IPS DF 6.9 (cell line): ENCODE measurements at places on chromosomes 12 and 14.

GRCh38 chr14:54866588-54866987 lies 36.0 kb downstream of the GCH1 start:
- no peak for DNase-seq

DNA sequence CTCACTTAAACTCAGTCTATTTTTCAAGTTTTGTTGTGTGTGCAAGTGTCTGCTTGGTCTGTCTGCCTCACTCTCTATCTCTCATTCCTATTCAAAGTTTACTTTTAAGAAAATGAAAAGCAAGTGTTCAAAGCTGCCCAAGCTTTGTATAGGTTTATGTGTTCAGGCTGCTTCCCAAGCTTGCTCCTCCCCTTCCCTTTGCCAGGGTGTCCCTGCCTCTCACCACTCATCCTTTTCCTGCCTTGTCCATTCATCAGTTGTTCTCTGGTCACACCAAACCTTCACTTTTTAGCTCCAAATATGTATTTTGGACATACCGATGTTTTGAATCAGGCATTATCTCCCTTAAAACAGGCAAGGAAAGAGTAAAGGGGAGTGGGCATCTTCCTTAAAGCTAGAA lies 41.3 kb downstream of the STK38L start:
- DNase-seq = no peak

GRCh38 chr14:104968541-104969401 lies 9.4 kb downstream of the AHNAK2 start:
- DNase-seq = no peak

DNA sequence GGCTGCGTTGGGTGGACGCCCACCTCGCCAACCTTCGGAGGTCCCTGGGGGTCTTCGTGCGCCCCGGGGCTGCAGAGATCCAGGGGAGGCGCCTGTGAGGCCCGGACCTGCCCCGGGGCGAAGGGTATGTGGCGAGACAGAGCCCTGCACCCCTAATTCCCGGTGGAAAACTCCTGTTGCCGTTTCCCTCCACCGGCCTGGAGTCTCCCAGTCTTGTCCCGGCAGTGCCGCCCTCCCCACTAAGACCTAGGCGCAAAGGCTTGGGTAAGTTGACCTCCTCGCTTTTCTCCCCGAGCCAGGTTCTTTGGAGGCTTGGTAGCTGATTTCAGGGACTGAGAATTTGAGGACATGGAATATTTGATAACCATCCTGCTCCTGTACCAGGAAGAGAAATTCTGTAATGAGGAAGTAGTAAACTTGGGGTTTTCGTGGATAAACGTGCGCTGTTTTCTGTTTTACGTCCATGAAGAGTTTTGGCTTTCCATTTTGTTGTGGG lies 530 bp downstream of the APAF1 start:
- peak; percentile 4 for DNase-seq

- DNase-seq = no peak
Observed at GRCh38 chr14:37746140-37746832, 150.9 kb downstream of the TTC6 start.

DNA sequence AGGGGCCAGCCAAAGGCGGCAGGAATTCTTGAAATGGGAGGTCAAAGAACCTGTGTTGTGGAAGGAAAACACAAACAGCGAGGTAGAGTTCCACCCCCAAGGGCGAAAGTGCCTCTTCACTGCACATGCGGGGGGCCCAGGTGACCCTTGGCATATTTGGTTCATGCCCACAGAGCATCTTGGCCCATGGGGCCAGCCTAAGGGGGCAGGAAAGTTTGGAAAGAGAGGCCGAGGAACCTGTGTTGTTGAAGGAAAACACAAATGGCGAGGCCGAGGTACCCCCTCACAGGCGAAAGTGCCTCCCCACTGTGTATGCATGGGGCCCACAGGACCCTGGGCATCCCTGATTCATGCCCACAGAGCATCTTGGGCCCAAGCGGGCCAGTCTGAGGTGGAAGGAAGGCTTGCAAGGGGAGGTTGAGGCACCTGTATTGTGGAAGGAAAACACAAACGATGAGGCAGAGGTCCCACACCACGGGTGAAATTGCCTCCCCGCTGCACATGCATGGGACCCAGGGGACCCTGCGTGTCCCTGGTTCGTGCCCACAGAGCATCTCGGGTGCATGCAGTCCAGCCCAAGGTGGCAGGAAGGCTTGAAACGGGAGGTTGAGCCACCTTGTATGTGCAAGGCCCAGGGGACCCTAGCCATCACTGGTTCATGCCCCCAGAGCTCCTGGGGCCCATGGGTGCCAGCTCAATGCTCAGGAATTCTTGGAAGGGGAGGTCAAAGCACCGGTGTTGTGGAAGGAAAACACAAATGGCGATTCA lies 384.1 kb downstream of the ALG10 start:
- no peak for DNase-seq

- DNase-seq = no peak
Observed at GRCh38 chr12:113449839-113450238, 21.8 kb downstream of the LHX5 start.

DNA sequence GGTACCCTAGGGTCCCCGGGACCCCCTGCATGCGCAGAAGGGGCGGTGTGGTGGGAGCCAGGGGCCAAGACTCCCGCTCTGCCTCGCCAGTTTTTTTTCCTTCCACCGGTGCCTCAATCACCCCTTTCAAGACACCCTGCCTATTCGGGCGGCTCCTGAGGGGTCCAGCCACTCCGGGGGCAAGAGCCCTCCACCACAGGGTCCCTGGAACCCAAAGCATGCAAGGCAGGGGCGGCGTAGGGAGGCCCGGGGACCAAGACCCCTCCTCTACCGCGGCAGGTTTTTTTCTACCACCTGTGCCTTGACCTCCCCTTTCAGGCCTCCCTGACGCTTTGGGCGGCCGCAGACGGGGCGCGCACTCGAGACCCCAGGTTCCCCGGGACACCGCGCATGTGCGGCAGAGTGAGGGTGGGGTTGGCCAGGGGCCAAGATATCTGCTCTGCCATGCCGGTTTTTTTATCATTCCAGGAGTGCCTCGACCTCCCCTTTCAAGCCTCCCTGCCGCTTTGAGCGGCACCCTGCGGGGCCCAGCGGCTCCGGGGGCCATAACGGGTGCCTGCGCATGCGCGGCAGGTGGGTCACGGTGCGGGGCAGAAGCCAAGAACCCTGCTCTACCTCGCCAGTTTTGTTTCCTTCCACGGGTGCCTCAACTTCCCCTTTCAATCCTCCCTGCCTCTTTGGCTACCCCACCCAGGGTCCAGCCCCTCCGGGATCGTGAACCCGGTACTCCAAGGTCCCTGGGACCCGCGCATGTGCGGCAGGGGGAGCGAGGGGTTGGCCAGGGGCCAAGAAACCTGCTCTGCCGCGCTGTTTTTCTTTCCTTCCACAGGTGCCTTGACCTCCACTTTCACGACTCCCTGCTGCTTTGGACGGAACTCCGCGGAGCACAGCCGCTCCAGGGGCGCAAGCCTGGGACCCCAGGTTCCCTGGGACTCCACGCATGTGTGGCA lies 328.1 kb downstream of the ALG10 start:
- DNase-seq = no peak

DNA sequence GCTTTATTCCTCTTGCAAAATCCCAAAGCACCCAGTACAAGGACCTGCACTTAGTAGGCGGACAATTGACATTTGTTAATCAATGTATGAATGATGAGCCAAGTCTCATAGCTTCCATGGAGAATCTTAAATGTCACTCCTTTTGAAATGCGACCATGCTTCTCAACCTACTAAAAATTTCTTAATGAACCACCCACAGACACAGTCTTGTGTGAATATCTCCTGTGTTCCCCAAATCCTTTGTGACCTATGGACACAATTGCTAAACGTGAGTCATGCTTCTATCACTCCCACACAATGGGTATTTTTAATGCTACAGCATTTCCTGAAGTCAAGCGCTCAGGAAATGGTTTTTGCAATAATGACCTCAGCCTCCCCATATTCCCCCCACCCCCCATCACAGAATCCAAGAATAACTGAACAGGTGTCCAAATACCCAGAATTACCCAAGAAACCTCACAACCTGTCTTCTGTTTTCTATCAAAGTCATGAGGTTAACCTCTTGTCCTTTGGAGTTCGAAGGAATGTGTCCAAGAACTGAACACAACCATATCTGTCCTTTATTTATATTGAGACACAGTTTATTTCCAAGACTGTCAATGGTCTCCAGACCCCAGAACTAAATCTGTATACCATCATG lies 163.6 kb upstream of the PLEKHG7 start:
- no peak for DNase-seq

DNA sequence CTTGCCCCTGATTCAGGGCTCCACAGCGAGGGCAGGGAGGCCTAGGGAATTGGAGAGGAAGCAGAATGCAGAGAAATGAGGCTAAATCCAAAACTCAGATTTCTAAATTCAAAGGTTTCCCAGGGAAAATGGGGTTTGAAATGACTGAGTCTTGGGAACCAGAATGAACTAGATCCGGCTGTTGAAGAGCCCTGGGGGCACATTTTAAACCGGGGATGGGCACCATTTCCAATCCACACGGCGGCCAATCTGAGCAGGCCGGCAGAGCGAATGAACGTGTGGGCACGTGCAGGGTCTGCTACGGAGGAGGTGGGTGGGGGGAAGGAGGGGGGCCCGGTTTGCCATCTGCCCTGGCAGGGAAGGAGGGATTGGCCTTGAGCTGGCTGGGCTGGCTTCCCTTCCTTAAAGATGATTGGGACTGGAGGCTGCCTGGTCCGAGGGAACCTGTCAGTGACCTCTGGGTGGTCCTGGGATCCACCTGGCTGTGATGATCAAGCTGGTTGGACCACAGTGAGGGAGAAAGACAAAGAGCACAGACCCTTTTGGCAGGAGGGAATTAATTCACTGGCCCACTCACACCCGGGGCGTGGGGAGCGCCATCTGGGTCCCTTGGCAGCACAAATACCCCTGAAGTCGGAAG lies 161.0 kb downstream of the RBM19 start:
- no peak for DNase-seq
